NCI-H1092 (cell line): ENCODE measurements at places on chromosomes 2 and 18.

GRCh38 chr2:217839073-217839749 lies 163.6 kb downstream of the TNS1 start:
- no peak for DNase-seq

- no peak for DNase-seq
Observed at GRCh38 chr2:168679081-168679480, 123.4 kb upstream of the NOSTRIN start.

GRCh38 chr2:143422681-143423080 lies 293.5 kb downstream of the ARHGAP15 start:
- DNase-seq: no peak

- DNase-seq: no peak
Observed at GRCh38 chr2:218615868-218616315, 8.2 kb downstream of the PLCD4 start.

DNA sequence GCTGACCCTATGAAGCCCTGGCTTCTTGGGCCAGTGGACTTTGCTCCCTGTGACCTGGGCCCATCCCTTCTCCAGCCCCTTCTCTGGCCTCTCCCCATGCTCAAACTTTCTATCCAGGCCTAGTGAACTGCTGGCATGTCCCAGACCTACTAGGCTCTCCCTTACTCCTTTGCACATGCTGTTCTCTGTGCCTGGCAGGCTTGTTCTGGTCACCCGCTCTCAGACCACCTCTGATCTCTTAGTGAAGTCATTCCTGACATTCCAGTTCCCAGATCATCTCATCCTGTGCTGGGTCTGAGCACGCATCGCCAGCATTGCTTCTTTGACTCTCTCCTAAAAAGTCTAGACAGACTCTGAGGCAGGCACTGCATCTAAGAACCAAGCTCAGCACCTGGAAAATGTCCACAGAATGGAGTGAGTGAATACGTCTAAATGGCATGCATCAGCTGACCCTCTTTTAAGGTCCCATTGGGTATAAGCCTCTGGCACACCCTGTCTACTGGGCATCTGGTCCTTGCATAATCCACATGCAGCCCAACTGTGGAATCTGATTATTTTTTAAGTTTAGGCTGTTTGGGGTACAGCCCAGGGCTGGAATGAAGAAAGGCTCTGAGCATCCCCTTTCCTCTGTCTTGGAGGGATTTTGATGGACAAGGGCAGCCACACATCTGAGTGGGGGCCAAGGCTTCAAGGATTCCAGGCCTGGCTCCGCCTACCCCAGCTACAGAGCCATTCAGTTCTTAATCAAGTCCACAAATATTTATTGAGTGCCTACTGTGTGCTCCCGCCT lies 130.6 kb upstream of the HAAO start:
- DNase-seq: no peak

GRCh38 chr2:8684878-8685696 lies 3.2 kb downstream of the ID2 start:
- peak; percentile 38 for DNase-seq

DNA sequence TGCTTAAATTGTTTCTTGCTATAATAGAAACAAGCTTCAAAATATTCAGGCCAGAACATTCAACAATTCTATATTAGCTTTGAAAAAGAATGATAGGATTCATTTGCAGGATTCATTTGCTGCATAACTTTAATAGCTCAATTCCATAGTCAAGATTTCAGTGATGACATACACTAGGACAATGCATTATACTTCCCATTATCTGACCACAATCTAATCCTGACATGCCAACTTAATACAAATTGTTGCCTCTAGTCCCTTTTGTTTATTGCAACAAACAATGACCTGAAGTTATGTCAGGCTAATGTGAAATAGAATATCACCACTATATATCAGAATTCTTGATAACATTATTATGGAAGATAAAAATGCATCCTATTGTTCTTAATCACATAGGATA lies 169.4 kb downstream of the DNAH7 start:
- DNase-seq: no peak

DNA sequence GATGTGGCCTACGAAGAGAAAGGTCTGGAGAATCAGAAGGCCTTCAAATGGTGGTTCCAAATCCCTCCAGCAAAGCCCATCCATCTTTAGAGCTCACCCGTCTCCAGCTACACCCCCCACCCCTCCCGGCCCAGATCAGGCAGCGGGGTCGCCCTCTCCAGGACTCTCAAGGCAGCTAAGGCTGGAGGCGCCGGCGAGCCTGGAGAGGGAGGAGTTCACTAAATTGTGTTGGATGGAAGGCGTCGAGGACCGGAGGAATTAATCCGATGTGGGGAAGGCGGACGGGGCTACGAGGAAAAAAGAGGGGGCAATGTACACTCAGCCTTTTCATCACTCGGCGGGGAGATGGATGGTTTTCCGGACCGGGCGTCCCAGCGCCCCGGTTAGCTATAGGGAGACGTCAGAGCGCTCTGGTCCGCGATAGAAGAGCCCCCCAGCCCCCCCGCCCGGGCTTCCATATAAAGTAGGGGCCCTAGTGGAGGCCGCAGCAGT lies at the start of gene GRP:
TSS of gene GRP (plus strand) at position 487 of the 492 bp plus-strand sequence. CDS start 108 bp downstream, outside the sequence.
- peak; percentile 87 for DNase-seq

GRCh38 chr2:127129937-127130336 lies 23.0 kb upstream of the BIN1 start:
- no peak for DNase-seq

DNA sequence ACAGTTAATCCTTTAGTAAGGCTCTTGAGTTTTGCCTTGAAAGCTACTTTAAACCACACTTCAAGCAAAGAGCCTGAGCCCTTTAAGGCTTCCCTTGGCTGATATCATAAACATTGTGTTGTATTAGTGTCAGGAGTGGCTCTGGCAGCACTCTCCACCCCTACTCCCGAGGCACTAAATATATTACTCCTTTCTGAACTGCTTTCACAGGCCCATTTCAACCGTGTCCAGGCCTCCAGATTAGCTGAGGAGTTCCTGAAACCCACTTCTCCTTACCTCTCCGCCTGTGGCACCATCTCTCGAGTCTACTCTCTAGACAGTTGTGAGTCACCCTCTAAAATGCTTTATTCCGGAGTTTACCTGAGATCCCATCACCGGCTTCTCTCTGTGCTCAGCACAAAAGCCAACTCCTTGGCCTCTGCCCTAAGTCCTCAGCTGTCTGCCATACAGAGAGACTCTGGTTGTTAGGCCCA lies 14.4 kb upstream of the STON1 start:
- no peak for DNase-seq

DNA sequence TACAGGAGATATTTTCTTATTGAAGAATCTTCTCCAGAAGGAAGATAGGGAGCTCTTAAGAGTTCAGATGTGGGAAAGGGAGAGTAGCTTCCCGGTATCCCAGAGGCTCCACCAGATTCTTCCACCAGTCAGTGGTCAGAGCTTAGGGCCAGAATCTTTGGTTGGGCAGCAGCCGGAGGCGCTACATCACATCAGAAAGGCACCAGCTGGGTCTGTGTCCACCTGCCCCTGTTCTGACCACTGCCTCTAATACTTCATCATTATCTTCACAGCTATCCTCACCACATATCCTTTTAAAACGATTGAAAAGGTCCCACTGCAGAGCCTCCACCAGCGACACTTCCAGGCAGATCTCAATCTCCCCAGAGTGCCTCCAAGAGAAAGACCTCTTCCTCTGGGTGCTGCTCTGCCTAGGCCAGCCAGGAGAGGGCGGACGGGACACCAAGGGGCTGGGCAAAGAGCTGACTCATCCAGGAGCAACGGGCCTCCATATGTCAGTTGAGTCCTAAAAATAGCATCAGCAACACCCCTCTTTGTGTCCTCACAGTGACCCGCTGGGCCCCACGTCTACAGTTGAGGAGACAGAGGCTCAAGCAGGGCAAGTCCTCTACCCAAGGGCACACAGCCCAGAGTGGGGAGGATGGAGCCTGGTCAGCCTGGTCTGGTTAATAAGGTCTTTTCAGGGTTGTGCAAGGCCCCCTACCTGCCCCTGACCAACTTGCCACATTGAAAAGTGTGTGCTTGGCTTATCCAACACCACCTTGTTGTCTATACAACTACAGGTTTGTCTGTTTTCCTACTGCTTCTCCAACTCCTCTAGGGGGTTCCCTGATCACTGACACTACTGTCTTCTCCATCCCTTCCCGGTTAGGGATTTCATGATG lies 81.2 kb downstream of the ADD2 start:
- DNase-seq: no peak

- no peak for DNase-seq
Observed at GRCh38 chr2:189673661-189674373, 653 bp upstream of the ANKAR start.

- DNase-seq: no peak
Observed at GRCh38 chr2:159755788-159756187, 42.2 kb downstream of the CD302 start.

GRCh38 chr2:220192994-220193753 lies 565.7 kb downstream of the SLC4A3 start:
- no peak for DNase-seq

- peak; percentile 11 for DNase-seq
Observed at GRCh38 chr2:54665436-54665856, 58.0 kb upstream of the EML6 start.

GRCh38 chr2:156687715-156688114 lies 251.5 kb downstream of the GPD2 start:
- no peak for DNase-seq

DNA sequence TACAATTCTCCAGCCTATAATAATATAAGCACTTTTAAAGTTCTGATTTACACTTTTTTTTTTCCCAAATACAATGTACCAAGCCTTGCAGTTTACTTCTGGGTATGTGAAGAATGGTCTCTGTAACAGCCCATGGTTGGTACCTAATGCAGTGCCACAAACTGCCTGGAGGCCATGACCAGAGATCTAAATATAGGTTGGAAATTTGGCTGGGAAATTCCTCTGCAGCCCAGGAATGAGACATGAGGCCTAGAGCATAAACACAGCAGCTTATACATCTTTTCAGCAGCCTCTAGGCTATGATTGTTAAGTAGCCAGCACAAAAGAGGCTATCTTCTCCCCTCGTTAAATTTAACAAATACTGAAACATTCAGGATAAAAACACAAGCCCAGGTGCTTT lies 432.0 kb upstream of the FAM98A start:
- DNase-seq: no peak

- DNase-seq: no peak
Observed at GRCh38 chr18:58970943-58971790, 106.5 kb downstream of the ZNF532 start.

DNA sequence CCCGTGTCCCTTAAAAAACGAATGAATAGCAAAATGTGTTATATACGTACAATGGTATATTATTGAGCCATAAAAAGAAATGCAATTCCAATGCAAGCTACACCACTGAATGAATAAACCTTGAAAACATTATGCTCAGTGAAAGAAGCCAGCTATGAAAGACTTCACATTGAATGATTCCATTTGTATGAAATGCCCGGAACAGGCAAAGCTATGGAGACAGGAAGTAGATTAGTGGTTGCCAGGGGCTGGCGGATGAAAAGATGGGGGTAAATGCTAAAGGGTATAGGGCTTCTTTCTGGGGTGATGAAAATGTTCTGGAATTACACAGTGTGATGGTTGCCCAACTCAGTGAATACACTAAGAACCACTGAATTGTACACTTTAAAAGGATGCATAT lies 113.3 kb downstream of the NOL10 start:
- no peak for DNase-seq

DNA sequence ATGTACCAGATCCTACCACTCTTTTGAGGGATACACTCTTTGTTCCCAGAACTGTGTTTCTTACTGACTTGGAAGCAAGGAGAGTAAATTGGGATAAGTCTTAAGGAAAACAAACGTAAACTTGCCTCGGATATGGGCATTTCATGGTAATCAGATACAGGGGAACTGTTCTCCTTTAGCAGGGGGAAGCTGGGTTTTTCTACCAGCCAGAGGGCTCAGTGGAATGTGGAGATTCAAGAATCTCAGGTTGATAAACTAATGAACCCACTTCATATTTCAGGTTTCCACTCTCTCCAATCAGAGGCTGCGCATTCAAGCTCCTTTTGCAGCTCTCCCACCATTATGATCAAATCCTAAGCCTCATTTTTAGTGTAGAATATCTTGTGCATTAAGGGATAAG lies 676.5 kb upstream of the FSHR start:
- no peak for DNase-seq

DNA sequence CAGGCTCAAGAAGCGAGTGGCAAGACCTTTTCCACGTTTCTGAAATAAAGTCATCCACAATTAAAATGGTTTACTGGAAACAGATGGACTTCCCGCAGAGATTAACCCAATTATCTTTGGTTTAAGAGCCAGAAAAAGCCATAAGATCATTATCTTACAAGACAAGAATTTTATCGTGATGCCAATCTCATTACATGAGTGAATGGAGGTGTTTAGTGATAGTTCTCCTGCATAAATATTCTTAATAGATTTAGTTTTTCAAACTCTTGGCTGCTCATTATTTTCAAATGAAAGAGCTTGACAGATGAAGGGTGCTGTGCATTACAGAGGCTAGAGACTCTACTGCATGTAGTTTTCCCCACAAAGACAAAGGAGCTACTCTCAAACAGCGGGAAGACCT lies 1028.4 kb upstream of the PIK3C3 start:
- no peak for DNase-seq

DNA sequence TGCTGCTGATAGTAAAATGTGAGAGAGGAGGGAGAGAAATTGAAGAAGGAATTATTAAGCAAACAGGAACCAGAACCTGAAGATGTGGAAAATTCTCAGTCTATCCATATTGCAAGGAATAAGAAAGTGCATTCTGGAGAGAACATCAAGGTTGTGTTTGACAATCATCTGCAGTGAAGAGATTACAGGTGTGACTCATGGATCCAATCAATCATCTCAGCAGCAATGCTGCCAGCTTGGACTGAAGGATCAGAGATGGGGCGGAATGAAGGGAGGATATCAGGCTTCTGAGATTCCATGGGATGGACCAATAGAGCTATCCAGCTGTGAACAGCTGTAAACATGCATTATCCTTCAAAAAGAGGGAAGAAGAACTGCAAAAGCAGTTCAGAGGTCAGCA lies 247.3 kb downstream of the LPIN1 start:
- no peak for DNase-seq

- peak; percentile 51 for DNase-seq
Observed at GRCh38 chr2:199471443-199472057, 13.8 kb upstream of the SATB2 start.

DNA sequence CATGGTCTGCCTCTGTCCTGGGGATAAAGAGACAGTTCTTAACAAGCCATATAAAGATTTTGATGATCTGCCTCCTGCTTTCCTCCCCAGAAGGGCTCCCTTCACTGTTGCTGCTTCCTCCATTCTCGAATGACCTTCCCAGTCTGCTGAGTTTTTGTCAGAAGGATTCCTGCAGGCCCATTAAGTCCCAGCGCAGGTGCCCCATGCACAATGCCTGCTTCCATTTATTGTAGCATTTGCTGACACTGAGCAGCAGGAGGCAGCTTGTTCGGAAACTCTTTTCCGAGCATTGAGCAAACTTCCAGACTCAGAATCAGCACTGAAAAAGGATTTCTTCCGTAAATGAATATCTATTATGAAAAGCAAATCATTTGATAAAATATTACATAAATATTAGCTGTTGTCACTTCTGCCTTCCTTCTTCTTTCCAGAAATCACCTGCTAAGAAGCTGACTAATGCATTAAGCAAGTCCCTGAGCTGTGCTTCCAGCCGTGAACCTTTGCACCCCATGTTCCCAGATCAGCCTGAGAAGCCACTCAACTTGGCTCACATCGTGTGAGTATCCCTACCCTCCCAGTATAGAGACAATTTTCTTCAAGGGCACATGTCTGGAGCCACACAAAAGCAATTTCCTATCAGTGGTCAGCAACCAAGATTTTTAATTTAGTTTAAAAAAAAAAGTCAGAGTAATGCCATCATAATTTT lies 110.4 kb downstream of the DTNA start:
- DNase-seq: no peak
